ENCODE measurements at places on chromosomes 3 and 15. TPM values are rescaled to one million over a fixed set of nuclear protein-coding genes. Genes with fewer than 3 reads are reported as not detected.
A peak's percentile ranks its signal among the peaks of the same experiment; 100 is the strongest.

GRCh38 chr3:10356461-10356981 lies 35.6 kb upstream of the SEC13 start:
- H3K27ac ChIP-seq, result no peak overlapping the region
- H3K4me1 ChIP-seq, result peaks cover 23% of the 10 kb centered on the region
- H3K27me3 ChIP-seq, result peaks cover 11% of the 10 kb centered on the region
- DNase-seq, result no peak
- H3K4me3 ChIP-seq, result no peak overlapping the region
- H3K36me3 ChIP-seq, result no peaks in the 10 kb centered on the region

DNA sequence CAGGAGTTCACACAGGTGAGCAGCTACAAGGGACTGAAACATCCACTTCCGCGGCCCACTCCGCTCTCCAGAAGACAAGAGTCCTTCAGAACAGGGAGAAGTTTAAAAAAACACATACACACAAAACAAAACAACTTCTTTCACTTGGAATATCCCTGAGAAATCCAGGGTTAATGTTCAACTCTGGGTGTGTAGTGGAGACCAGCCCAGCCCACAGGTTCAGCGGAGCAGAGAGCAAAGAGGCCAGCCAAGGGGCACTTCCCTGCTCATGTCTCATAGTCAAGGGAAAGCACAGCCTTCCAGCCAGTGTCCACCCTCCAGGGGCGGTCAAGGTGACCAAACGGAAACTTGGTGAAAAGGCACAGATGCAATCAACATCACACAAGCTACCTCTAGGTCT lies 41.6 kb downstream of the WNT5A start:
- H3K4me1 ChIP-seq, result no peaks in the 10 kb centered on the region
- DNase-seq, result no peak
- no peak overlapping the region for H3K27ac ChIP-seq
- H3K27me3 ChIP-seq, result peaks cover 50% of the 10 kb centered on the region

DNA sequence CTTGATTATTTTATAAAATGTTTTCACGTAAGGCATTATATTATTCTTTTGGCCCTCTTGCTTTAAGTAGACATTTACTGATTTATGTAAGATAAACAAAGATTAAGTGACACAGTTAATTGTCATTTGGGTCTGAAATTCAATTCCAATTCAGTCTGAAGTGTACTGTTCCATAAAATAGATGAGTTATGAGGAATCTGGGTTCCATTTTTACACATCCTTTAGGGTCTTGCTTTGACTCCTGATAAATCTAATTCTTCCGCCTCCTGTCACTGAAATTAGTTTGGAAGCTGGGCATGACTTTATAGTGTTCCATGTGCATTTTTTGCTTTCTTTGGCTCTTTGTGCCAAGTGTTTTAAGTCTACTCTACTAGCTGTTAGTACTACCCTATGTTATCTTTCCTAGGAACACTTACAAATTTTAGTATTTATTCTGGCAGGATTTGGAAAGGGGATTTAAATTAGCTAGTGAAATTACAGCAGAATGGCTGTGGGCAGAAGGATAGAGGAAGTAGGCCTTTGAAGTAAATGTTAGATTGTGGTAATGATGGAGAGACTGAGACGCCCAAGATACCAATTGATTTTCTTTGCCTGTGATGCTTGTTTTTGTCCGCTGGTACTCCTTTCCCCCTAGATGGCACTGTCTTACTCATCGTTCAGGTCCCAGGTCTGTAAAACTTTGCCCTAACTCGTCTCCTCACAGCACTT lies 14.3 kb downstream of the ARL8B start:
- H3K27me3 ChIP-seq, result no peaks in the 10 kb centered on the region
- no peak for DNase-seq
- peaks cover 90% of the 10 kb centered on the region for H3K4me1 ChIP-seq
- H3K36me3 ChIP-seq, result no peaks in the 10 kb centered on the region
- no peak overlapping the region for H3K4me3 ChIP-seq

The WDR49 gene
- 3.7 TPM for total RNA-seq

The GOLGA8K gene
- total RNA-seq, result 0.80 TPM

GRCh38 chr3:8486936-8487335 lies 14.7 kb upstream of the LMCD1 start:
- no peak overlapping the region for H3K27ac ChIP-seq
- no peak for DNase-seq
- H3K4me3 ChIP-seq, result no peak overlapping the region
- no peaks in the 10 kb centered on the region for H3K36me3 ChIP-seq

The C3orf22 gene
- total RNA-seq, result not detected

GRCh38 chr3:191244242-191244867 lies 45.3 kb downstream of the OSTN start:
- H3K27ac ChIP-seq, result no peak overlapping the region
- no peaks in the 10 kb centered on the region for H3K36me3 ChIP-seq
- no peaks in the 10 kb centered on the region for H3K27me3 ChIP-seq
- no peak overlapping the region for H3K4me3 ChIP-seq

DNA sequence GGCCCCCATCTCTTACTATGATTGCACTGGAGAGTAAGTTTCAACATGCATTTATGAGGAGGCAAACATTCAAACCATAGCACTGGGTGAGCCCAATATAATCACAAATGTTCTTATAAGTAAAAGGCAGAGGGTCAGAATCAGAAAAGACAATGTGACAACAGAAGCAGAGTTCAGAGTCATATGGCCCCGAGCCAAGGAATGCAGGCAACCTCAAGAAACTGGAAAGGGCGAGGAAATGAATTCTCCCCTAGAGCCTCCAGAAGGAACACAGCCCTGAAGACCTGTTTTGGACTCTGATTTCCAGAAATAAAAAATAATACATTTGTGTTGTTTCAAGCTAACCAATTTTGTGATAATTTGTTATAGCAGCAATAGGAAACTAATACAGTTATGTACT lies 81.3 kb upstream of the ABI3BP start:
- H3K4me1 ChIP-seq, result peaks cover 3% of the 10 kb centered on the region
- no peak for DNase-seq
- H3K27me3 ChIP-seq, result no peaks in the 10 kb centered on the region
- no peak overlapping the region for H3K4me3 ChIP-seq

The LRRC31 gene
- total RNA-seq, result not detected

DNA sequence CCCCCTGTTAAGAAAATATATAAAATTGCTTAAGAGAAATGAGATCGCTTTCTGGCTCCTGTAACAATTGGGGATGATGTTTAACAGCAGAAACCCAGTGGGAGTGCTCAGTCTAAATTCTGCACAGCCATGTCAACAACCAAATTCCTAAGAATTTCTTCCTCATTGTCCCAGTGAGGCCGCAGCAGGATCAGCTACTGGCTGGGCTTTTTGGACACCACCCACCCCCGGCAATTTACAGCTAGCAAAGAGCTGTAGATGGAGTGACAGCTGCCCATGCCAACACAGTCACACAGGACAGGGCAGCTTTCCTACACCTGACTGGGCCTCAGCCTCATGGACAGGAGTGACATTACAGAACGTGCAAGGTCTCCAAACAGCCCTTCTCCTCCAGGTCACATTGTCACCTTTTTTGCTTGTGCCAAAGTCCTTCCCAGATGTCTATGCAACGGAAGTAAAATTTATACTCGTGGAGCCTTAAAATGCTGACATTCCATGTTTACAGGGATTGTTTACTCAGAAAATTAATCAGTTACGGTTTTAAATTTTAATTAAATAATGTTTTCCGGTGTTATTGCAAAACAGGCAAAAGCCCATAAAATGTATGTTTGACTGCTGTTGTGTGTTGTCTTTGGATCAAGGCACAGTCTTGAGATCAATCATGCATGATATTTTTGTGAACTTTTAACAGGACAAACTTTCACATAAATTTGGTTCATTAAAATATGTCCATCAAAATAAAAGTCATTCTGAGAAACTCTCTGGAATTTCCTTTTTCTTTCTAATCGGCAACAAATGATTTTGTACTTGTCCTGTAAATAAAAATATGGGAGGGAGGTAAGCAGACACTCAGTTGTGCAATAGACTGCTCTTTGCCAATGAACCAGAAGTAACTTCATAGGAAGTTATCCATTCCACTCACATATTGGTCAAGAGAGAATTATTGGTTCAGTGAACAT lies 943.2 kb downstream of the MCTP2 start:
- peak overlapping the region; percentile 36 for H3K27ac ChIP-seq
- peaks cover 3% of the 10 kb centered on the region for H3K4me1 ChIP-seq
- H3K27me3 ChIP-seq, result no peaks in the 10 kb centered on the region
- DNase-seq, result no peak

GRCh38 chr15:41331281-41331680 lies 1.1 kb downstream of the OIP5 start:
- H3K4me1 ChIP-seq, result peaks cover 21% of the 10 kb centered on the region
- no peaks in the 10 kb centered on the region for H3K27me3 ChIP-seq
- no peak overlapping the region for H3K27ac ChIP-seq
- H3K4me3 ChIP-seq, result peak overlapping the region; percentile 84
- no peaks in the 10 kb centered on the region for H3K36me3 ChIP-seq

DNA sequence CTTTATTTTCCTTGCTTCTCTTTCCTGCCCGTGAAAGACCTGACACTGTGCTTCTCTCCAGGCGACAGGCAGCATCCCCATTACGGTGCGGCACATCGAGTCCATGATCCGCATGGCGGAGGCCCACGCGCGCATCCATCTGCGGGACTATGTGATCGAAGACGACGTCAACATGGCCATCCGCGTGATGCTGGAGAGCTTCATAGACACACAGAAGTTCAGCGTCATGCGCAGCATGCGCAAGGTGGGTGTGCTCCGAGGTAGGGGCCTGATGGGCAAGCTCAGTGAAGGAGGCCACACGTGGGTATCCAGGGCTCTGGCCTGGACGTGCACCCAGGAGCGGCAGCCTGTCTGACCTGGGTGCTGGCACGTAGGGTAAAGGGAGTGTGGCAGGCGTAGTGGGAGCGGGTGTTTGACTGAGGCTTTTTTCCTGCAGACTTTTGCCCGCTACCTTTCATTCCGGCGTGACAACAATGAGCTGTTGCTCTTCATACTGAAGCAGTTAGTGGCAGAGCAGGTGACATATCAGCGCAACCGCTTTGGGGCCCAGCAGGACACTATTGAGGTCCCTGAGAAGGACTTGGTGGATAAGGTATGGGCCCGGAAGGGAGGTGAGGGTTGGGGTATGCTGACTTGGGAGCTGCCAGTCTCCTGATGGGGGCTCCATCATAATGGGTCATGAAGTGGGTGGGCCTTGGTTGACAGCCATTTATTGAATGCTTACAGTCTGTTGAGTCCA lies 8.2 kb upstream of the PODXL2 start:
- H3K27me3 ChIP-seq, result no peaks in the 10 kb centered on the region
- no peak overlapping the region for H3K4me3 ChIP-seq
- DNase-seq, result no peak
- no peak overlapping the region for H3K27ac ChIP-seq
- peaks cover 38% of the 10 kb centered on the region for H3K36me3 ChIP-seq

GRCh38 chr3:23650371-23651140 lies 155.2 kb upstream of the UBE2E1 start:
- H3K4me3 ChIP-seq, result no peak overlapping the region
- H3K36me3 ChIP-seq, result no peaks in the 10 kb centered on the region
- H3K4me1 ChIP-seq, result peaks cover 7% of the 10 kb centered on the region

DNA sequence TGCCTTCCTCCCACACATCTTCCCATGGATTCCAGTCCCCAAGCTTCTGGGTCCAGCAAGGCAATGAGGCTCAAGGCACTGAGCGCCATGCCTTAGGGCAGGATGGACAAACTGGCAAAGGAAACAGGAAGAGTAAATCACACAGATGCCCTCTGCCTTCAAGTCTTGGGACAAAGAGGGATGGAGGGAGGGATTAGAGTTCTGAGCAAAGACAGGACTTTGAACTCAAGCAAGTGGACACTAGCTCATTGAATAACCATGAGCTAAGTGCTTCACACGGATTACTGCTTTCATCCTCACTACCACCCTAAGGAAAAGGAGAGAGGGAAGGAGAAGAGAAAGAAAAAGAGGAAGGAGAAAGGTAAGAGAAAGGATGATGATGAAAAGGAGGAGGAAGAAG lies 7.6 kb upstream of the THBS1 start:
- no peak for DNase-seq
- no peaks in the 10 kb centered on the region for H3K4me1 ChIP-seq
- H3K36me3 ChIP-seq, result no peaks in the 10 kb centered on the region
- no peak overlapping the region for H3K4me3 ChIP-seq
- H3K27me3 ChIP-seq, result peaks cover 3% of the 10 kb centered on the region

The DPPA2 gene
- total RNA-seq, result not detected

- H3K36me3 ChIP-seq, result no peaks in the 10 kb centered on the region
- peaks cover 45% of the 10 kb centered on the region for H3K4me1 ChIP-seq
- no peaks in the 10 kb centered on the region for H3K27me3 ChIP-seq
- DNase-seq, result peak; percentile 74
- H3K27ac ChIP-seq, result peak overlapping the region; percentile 3
Measured at GRCh38 chr3:45659661-45660566, 29.3 kb upstream of the SACM1L start.

DNA sequence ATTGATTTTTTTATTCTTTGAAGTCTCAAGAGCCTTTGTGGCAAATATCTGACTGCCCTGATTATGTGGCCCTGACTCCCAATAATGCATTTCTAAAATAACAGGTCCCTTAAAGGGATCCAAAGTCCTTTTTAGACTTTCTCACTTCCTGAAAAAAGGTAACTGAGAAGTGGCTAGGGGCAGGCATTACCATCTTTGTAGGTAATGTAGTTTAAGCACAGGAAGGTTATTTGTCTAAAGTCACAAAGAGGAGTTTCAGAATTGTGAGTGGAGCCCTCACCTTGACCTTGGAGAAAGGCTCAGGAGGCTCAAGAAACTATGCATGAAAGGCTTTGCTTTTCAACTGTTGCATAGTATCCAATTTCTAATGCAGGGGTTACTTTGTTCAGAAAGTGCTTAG lies 142.9 kb upstream of the MRPL3 start:
- DNase-seq, result no peak
- H3K36me3 ChIP-seq, result no peaks in the 10 kb centered on the region
- no peaks in the 10 kb centered on the region for H3K4me1 ChIP-seq

DNA sequence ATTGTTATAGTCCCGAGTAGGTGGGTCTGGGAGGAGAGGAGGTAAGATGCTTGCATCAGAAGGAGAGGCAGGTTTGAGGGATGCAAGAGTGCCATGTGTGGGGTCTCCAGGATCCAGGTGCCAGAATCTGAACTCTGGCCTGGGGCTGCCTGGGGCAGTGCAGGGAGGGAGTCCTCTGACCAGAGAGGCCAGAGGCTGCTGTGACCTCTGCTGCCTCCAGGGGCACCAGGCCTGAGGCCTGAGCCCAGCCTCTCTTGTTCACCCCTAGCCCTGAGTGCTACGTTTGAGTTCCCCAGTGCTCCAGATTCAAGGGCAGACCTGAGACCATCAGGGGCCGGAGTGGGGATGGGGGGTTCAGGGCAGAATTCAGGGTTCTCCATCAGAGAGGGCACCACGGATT lies 7.4 kb downstream of the SLC38A3 start:
- no peaks in the 10 kb centered on the region for H3K27me3 ChIP-seq
- H3K36me3 ChIP-seq, result no peaks in the 10 kb centered on the region
- no peak for DNase-seq
- no peak overlapping the region for H3K4me3 ChIP-seq
- no peak overlapping the region for H3K27ac ChIP-seq

The CEMIP gene
- 0.44 TPM for total RNA-seq

GRCh38 chr3:24318677-24319287 lies 175.9 kb downstream of the THRB start:
- no peaks in the 10 kb centered on the region for H3K4me1 ChIP-seq
- no peak overlapping the region for H3K27ac ChIP-seq
- no peak overlapping the region for H3K4me3 ChIP-seq
- H3K36me3 ChIP-seq, result peaks cover 5% of the 10 kb centered on the region

- H3K4me3 ChIP-seq, result no peak overlapping the region
- H3K4me1 ChIP-seq, result peaks cover 31% of the 10 kb centered on the region
- no peaks in the 10 kb centered on the region for H3K36me3 ChIP-seq
- no peak overlapping the region for H3K27ac ChIP-seq
- no peak for DNase-seq
Measured at GRCh38 chr3:168341956-168342936, 246.5 kb upstream of the GOLIM4 start.
